ENCODE measurements at places on chromosomes 6 and 20.

DNA sequence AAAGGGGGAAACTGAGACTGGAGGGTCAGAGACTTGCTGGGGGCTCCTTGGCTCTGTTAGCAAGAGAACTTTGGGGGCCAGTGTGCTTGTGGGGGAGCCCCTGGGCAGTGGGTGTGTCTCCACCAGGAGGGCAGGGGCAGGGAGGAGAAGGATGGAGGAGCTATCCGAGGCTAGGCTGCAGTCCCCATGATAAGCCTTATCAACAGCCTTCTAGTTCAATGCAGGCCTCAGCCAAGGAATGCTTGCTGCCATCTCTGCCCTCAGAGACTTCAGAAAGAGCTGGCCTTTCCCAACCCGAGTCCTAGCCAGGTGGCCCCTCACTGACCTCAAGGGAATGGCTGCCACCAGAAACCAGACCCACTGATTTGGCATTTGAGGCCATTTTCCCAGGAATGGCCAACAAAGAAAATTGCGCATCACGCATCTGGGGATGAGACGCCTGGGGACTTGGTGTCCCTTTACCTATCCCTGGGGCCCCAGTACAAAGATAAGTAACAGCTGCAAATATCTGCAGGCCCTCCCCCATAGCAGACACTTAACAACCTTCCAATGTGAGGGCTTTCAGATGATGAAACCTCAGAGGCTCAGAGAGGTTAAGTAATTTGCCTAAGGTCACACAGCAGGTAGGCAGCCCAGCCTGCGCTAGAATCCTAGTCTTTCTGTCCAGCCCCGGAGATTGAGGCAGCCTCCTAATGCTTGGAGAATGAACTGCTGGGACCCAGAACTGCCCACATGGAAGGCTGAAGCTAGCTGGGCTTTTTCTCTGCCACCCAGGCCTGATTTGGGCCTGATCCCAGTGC lies 4.9 kb downstream of the TGM2 start:
- DNase-seq: no peak

GRCh38 chr6:133362813-133363212 lies 121.7 kb downstream of the EYA4 start:
- no peak for DNase-seq

- DNase-seq: no peak
These were observed 62.8 kb downstream of the PERP start for GRCh38 chr6:138044458-138044857.

- no peak for DNase-seq
These were observed 54.2 kb downstream of the BCAS4 start for GRCh38 chr20:50848846-50849673.

DNA sequence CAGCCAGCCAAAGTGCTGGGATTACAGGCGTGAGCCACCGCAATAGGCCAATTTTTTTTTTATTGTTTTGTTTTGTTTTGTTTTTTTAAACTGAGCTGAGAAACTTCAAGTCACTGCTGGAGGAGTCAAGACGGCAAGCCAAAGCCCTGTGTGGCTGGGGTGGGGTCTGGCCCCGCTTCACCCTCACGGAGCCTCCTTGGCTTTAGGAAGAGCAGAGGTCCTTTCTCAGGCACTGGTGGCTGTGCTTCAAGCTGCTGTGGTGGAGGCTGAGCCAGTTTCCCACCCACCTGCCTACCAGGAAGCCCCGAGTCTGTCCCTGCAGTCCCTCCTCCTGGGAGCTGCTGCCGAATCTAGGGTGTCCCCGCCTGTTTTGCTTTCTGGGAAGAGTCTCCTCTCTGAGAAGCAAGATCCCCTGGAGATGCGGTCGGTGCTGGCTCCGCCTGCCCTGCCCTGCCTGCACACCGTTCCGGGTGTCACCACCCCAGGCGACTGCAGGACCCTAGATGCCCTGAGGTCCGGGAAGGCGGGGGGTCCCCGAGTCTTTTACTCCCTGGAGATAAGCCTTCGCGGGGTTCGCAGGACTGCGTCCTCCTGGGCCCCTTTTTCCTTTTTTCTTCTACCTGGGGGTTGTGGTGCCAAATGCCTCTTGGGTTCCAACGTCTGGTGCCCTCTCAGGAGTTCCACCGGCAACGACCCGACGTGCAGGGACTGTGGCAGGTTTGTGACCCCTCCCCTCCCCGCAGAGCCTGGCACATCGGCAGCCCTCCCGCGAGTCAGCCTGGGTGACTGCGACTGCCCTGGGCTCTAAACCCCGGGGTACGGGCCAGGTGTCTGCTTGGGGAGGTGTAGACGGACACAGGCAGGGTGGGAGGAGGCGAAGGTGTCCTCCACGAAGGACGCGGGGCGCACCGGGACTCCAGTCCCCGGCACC lies 100.7 kb downstream of the TAF4 start:
- no peak for DNase-seq

All from stimulated activated CD8-positive, alpha-beta memory T cell treated with anti-CD3 and anti-CD28 coated beads, Interleukin-15, amount 100 ng/mL, for 48 hours (primary cell).